ENCODE measurements at places on chromosomes 6 and 20.

- DNase-seq = no peak
These were observed 60.1 kb upstream of the PRSS16 start for GRCh38 chr6:27187231-27188060.

GRCh38 chr6:49052901-49053300, 410.2 kb downstream of the MMUT start:
- no peak for DNase-seq

GRCh38 chr6:69349771-69350170, 447.0 kb downstream of the LMBRD1 start:
- no peak for DNase-seq

GRCh38 chr20:8867038-8867740, 201.7 kb upstream of the PLCB4 start:
- no peak for DNase-seq

GRCh38 chr20:25227317-25227831, 20.5 kb upstream of the PYGB start:
- no peak for DNase-seq

GRCh38 chr6:5214570-5215052, 46.1 kb downstream of the LYRM4 start:
- DNase-seq = peak; percentile 59

- DNase-seq = no peak
These were observed 176.5 kb downstream of the DLL1 start for GRCh38 chr6:170114187-170114945.

DNA sequence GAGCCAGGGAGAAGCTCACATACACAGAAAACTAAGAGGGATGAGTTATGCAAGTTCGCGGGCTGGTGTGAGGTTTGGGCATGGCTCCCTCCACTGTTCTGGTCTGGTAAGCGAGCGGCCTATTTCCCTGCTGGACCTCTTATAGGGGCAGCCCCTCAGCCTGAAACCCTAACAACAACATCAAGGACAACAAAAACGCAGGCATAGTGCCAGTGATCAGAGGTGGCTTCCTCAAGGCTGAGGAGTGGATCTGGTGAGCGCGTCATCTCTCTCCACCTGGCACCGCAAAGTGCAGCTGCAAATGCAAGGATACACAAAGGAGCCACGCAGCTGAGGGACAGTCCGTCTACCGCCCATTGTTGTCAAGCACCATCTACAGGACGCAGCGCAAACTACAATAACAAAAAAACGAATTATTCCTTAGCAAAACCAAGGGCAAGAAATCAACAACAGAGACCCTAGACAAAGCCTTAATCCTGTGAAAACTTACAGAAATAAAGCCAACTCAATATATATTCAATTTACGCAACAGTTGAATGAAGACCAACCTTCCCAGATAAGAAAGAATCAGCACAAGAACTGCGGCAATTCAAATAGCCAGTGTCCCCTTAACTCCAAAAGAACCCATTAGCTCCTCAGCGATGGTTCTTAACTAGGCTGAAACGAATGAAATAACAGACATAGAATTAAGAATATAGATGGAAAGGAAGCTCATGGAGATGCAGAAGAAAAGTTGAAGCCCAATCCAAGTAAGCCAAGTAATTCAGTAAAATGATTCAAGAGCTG, 9.2 kb upstream of the DEFB110 start:
- no peak for DNase-seq

DNA sequence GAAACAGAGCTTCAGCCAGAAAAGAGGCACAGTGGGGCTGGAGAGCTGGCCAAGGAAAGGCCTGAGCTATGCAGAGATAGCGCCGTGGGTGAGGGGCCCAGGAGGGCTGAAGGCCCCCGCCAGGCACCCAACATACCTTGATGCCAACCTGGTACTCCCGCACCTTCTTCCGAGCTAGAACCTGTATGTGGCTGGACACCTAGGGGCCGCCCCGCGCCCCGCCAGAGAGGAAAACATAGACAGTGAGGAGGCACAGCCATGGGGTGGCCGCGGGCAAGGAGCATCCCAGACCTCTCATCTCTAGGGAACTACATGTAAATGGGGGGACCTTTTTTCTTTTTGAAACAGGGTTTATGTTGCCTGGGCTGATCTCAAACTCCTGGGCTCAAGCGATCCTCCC, 12.0 kb downstream of the RPL10A start:
- no peak for DNase-seq

DNA sequence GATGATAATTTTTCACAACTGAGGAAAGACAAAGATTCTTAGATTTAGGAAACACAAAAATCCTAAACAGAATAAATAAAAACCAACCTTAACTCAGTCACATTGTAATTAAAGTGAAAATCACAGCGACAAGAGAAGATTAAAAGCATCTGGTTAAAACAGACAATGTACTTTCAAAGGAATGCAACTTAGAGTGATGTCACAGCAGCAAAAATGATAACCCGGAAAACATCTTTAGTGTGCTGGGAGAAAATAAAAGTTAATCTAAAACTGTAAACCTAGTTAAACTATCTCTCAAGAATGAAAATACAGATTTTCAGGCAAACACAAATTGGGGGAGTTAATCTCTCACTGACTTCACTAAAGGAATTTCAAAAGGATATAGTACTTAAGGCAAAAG, 76.8 kb upstream of the OGFRL1 start:
- no peak for DNase-seq

DNA sequence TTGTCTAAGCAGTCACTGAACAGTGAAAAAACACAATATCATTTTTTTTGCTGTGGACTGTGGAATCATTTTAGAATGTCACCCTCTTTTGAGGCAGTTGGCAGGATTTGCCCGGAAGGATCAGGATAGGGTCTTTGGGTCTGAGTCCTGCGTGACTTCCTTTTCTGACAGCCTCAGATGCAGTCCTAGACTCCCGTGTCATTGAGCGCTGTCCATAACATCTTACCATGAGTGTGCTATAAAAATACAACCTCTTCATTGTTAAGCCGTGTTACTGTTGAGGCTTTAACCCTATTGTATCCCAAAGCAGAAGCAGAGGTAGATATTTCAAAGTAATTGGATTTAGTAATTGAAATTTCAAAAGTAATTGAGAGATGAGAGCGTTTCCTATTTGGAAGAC, 30.6 kb downstream of the ARID1B start:
- DNase-seq = no peak

- no peak for DNase-seq
These were observed 117.0 kb downstream of the BMP5 start for GRCh38 chr6:55758156-55758937.

DNA sequence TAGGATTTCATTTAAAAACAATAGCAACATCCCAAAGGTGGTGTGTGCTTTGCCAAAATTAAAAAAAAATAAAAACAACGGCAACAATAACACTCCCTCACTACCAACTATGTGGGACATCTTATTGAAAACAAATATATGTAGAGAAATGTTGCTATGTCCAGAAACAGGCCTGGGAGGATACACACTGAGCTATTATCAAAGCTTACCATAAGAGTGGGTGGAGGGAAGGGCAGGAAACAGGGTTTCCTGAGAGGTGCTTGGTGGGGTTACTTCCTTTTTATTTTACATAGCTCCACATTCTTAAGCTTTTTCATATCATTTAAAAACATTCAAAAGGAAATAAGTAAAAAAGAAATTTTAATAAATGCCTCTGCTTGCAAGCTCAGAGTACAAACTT, 150.0 kb upstream of the RIPOR2 start:
- DNase-seq = no peak

DNA sequence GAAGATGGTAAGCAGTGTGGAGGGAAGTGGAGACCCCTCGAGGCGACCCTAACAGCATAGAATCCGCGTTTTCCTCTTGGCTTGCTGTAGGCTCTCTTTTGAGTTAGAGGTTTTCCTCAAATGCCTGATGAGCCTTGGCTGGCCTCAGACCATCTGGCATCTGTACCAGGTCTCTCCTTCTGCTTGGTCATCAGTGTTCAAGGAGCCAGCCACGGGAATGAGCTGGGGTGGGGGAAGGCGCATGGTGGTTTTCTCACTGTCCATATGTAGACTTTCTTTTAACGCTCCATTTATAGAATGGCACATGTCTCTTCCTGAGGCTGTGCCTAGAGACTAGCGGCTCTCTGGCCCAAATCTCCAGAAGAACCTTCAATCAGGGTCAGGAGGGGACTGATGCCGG, 8.1 kb upstream of the GUCA1A start:
- DNase-seq = no peak

DNA sequence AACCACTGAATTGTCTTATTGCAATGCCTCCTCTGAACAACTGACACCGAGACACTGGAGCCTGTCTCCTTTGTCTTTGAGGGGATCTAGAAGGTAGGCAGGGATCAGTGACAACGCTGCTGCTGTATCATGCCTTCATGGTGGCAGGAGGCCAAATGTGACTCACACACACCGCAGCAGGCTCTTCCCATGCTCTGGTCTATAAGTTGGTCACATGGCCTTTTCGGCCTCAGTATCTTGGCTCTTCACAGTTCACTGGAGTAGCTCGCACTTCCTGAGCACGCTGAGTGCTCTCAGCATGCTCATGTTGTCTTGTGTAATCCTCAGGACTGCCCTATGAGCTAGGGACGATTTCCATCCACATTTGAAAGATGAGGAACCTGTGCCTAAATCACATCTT, 167.4 kb upstream of the PCSK2 start:
- no peak for DNase-seq

DNA sequence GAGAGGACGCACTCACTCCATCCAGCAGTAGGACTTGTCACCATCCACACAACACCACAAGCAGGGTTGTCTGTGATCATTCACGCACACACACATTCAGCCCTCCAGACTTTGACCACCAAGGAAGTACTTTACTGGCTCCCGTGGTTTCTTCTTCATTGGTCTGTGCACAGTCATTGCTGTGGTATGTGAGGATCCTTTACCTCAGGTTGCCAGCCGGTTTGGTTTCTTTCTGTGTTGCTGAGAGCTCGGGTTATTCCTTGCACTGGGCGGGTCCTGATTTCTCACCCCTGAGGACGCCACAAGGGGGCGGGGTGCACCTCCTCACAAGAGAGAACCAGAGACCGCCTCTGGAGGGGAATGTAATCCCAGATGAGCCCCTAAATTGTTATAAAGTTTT, 11.2 kb downstream of the SLC35A1 start:
- no peak for DNase-seq

- DNase-seq = no peak
These were observed 39.8 kb upstream of the RSPO4 start for GRCh38 chr20:1041845-1042390.

GRCh38 chr6:159170999-159171712, 2.0 kb downstream of the FNDC1 start:
- DNase-seq = no peak

GRCh38 chr6:37680668-37681067, 17.0 kb downstream of the MDGA1 start:
- no peak for DNase-seq

DNA sequence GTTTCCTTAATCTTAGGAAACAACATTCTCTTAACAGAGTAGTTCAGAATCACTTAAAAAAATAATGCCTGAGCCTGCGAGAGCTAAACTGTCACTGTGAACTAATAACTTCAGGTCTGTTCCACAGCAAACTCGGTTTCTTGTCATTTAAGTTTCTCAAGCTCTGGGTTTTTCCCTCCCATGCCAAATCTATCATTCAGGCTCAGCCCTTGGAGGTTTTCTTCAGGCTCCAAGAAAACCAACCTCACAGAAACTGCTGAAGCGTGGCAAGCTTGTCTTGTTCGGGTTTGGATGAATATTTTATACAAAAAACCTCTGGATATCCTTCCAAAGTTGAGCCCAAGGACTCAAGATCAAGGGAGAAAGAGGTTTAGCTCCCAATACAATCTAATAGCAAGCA, 99.7 kb upstream of the SNX9 start:
- DNase-seq = no peak

GRCh38 chr6:31777667-31778050, 531 bp upstream of the VWA7 start:
- no peak for DNase-seq

DNA sequence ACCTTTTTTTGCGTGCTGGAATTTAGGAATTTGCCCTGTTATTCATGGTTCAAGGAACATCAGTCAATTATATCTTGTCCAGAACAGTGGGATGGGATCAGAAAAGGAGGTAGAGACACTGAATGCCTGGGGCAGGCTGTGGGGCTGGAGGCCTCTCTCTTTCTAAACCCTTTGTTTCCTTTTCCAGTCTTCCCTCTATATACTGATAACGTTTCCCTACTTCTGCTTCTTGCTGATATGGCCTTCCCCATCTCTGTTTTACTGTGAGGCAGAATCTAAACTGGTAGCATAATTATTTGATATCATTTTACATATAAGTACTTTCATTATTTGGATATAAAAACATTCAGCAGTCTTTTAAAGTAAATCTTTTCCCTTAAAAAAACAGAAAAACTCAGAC, 67.5 kb downstream of the DNAH8 start:
- DNase-seq = no peak

- no peak for DNase-seq
These were observed 66.5 kb downstream of the DTNBP1 start for GRCh38 chr6:15596186-15596896.

DNA sequence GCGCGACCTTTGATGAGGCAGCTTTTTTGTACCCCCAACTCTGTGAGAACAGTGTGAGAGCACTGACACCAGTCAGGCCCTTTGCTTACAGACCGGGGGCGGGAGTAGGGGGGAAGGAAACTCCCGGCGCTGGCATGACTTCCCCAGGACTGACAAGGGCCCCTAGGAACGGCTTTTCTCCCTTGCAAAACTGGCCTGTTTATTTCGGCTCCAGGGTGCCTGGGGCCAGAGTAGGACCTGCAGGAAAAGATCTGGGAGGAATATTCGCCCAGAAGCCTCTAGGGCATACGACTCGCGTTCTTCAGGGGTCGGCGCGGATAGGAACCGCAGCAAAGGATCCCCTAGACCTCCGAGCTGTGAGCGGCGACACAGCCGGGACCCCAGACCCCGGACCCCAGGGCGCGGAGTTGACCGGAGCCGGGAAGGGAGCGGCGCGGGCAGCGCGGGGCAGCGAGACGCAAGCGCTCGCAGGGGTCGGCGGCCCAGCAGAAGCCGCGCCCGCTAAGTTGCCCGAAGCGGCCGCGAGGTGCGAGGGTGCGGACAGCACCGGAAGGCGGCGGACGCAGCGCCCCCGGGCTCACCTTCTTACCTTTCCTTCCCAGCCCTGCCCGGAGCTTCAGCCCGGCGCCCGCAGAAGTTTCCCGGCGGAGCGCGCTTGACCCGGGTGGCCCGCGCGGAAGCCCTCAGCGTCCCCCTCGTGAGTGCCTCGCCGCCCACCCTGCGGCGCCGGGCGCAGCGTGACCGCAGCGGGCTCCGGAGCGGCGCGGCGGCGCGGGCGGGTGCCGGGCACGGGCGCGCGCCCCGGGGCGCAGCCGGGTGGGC, at the start of gene POPDC3:
Gene POPDC3 (minus strand): TSS at position 771 of the 822 bp plus-strand sequence. CDS start 18,105 bp downstream, outside the sequence.
- DNase-seq = no peak

- DNase-seq = no peak
These were observed 32.0 kb upstream of the GJA10 start for GRCh38 chr6:89862273-89862672.

GRCh38 chr20:4545526-4545925, 176.2 kb upstream of the PRND start:
- DNase-seq = no peak

- DNase-seq = no peak
These were observed 152.1 kb downstream of the SAMD5 start for GRCh38 chr6:147660334-147661311.

DNA sequence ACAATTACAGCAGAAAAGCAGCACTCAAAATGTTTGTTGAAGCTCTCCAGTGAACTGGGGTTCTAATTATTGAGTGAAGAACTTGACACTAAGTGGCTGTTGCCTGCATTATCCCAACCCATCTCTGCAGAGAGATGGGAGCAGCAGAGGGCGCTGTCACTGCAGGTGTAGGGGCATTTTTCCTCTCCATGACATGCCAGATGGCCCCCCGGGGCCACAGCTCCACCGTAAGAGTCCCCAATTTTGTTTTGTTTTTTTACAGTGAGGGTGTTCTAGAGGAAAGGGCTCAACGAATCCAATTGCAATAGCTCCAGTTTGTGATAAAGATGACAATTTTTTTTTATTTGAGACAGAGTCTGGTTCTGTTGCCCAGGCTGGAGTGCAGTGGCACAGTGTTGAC, 1.9 kb upstream of the FUCA2 start:
- DNase-seq = no peak

All from left renal cortex interstitium (tissue), 4 donors.